A172 (cell line): ENCODE measurements at places on chromosomes 12 and 14.

GRCh38 chr12:56425193-56425592 lies 24.0 kb downstream of the TIMELESS start:
- no peak for DNase-seq

GRCh38 chr14:93271111-93271510 lies 61.7 kb downstream of the BTBD7 start:
- no peak for DNase-seq

- no peak for DNase-seq
Measured at GRCh38 chr14:73710737-73711136, 3.4 kb downstream of the PNMA1 start.

DNA sequence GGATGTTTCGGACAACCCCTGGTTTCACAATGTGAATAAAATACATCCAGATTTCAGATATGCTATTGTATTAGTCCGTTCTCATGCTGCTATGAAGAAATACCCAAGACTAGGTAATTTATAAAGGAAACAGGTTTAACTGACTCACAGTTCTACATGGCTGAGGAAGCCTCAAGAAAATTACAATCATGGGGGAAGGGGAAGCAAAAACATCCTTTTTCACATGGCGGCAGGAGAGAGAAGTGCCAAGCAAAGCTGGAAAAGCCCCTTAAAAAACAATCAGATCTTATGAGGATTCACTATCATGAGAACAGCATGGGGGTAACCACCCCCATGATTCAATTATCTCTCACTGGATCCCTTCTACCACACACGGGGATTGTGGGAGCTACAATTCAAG lies 451.7 kb downstream of the MDGA2 start:
- no peak for DNase-seq

DNA sequence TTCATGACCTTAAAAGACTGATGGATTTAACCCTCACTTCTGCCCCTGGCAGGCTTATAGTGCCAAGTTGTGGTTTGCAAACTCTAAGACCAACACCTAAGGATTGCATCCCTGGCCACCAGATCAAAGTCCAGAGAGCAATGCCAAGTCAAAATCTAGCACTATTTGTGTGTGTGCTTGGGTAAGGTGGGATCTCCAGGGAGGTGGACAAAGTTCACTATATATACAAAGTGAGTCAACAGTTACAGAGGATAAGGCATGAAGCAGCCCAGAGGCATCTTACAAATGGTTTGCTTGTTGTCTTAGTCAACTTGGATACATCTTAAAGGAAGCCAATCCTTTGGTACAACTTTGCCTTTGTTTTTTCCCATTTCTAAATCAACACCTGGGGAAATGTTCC lies 137.3 kb downstream of the MSRB3 start:
- no peak for DNase-seq
